ENCODE measurements at places on chromosomes 4 and X.
A peak's percentile ranks its signal among the peaks of the same experiment; 100 is the strongest.

- DNase-seq, result no peak
These were observed 183.7 kb downstream of the FBXW7 start for GRCh38 chr4:152352215-152352614.

DNA sequence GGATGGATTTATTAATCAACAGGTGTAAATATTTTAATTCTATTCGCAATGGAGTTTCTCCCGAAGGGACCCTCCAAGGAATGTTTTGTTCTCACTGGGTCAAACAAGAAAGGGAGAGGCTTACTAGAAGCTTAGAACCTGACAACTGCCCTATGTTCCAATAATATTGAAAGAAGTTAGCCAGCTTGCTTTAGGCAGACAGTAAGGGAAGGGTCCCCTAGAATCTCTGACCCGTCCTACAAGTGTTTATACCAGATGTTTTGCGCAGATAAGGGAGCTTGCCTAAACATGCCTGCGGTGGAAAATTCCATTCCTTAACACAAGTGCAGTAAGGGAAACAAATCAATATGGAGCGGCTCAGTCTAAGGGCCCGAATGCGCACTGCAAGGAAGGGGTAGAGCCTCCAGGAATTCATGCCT, 17.7 kb downstream of the IL21 start:
- DNase-seq, result no peak

GRCh38 chr4:113355550-113356371, 306.3 kb downstream of the ANK2 start:
- DNase-seq, result peak; percentile 13

DNA sequence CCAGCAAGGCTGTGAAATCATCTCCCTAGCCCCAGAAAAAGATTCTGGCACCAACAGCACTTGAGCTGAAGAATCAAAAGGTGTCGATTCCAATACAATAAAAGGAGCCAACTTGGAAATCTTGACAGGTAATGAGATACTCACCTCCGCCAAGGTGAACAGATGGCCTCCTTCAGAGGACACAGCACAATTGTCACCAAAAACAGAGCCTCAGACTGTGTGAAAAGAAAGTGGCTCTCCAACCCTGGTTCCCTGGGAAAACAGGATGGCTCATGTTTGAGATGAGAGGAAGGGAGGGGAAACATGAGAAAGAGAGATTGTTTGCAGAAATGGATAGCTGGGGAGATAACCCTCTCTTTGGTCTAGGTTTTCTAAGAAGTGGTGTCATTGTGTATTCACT, 168.9 kb downstream of the HS3ST1 start:
- no peak for DNase-seq

DNA sequence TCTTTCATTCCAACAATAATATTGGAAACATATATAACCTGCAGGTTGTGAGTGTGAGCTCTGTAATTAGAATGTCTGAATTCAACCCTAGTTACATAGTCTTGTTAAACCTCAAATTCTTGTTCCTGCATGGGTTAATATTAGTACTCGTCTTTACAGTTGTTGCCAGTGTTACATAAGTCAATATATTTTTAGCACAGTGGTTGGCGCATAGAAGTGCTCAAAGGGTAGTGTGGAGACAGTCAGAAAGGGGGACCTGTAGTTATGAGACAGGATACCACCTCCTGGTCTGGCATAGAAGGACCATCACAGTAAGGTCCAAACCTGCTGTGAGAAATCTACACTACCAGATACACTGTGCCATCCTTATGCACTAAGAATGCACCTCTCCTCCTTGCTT, 1045.9 kb upstream of the SLIT2 start:
- no peak for DNase-seq

- no peak for DNase-seq
These were observed 55.6 kb upstream of the STS start for GRCh38 chrX:7091923-7092322.
